ENCODE measurements at places on chromosomes 7 and 10.

DNA sequence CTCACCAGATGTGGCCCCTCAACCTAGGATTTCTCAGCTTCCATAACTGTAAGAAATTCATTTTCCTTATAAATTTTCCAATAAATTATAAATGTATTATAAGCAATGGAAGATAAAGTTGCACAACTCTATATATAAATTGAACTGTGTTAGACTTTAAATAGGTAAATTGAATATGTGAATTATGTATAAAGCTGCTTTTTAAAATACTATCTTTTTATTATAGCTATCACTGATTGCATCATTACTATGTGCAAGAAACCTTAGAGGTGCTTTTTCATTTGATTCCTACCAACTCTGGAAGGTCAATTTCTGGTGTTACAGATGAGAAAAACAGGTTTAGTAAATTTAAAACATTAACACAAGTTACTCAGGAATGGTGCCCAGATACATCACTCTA, 8.4 kb downstream of the MTERF1 start:
- DNase-seq: no peak

DNA sequence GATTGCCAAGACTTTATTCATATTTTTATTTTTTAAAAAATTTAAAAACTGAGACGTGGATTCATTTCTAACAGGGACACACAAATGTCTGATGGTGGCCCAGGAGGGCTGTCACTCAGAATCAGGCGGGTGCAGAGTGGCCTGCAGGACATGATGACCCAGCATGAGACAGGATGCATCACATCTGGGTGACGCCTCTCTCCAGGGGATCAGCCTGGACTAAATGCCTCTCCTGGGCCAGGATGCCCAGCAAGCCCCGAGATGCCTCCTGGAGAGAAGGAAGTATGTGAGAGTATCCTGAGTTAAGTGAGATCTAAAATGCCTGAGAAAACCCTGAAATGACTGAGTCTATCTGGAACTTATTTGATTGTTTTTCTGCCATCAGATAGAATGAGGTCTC, 16.9 kb upstream of the MTURN start:
- DNase-seq: no peak

DNA sequence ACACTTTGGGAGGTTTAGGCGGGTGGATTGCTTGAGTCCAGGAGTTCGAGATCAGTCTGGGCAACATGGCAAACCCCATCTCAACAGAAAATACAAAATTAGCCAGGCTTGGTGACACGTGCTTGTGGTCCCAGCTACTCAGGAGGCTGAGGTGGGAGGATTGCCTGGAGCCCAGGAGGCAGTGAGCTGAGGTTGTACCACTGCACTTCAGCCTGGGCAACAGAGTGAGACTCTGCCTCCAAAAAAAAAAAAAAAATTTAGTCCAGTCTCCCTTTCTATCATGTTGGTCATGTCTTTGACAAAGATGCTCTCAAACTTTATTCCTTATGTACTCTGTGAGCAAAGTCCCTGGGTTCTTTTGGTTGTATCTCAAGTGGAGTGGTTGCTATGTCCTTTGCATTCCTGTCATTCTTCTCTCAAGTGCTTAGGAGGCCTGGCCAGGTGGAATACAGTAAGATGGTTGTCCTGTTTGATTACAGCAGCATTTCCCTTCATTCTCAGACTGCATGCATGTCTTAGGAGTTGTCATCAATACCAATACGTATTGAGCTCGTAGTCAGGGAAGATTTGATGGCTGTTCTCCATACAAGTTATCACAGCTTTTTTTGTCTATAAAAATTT, 85.7 kb downstream of the MMRN2 start:
- DNase-seq: no peak

GRCh38 chr7:91194841-91195240, 69.4 kb upstream of the FZD1 start:
- peak; percentile 47 for DNase-seq

- DNase-seq: no peak
Measured at GRCh38 chr7:134343136-134343535, 26.4 kb upstream of the SLC35B4 start.

GRCh38 chr7:125670926-125671572, 741.4 kb upstream of the POT1 start:
- no peak for DNase-seq

DNA sequence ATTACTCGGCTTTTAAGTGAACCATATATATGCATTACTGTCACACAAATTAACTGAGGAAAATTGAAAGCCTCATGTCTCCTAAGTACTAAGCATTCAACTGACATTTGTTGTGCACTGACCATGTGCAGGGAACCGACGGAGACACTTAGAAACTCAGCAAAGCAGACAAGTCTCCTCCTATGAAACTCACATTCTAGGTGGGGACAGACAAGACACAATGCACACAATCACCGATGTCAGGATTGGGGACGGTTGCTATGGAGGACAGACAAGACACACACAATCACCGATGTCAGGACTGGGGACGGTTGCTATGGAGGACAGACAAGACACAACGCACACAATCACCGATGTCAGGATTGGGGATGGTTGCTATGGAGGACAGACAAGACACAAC, 134.0 kb downstream of the PTPRN2 start:
- no peak for DNase-seq

DNA sequence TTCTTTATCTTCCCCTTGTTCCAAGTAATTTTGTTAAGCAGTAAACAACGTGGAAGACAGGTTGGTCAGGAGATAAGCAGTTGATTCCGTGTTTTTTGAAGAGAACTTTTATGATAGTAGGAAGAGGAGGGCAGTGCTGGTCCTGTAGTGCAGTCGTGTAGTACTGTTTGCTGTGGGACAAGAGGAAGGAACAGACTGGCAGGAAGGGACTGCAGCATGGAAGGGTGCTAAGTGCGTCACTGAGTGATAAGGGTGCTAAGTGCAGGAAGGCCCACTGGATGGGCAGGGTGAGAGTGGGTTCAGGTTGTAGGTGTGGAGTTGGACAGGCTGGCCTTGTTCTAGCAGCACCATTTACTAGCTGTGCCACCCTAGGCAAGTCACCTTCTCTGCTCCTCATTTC, 125.0 kb downstream of the SDK1 start:
- DNase-seq: no peak

- DNase-seq: peak; percentile 45
Measured at GRCh38 chr10:14185316-14186045, 145.2 kb downstream of the FRMD4A start.

DNA sequence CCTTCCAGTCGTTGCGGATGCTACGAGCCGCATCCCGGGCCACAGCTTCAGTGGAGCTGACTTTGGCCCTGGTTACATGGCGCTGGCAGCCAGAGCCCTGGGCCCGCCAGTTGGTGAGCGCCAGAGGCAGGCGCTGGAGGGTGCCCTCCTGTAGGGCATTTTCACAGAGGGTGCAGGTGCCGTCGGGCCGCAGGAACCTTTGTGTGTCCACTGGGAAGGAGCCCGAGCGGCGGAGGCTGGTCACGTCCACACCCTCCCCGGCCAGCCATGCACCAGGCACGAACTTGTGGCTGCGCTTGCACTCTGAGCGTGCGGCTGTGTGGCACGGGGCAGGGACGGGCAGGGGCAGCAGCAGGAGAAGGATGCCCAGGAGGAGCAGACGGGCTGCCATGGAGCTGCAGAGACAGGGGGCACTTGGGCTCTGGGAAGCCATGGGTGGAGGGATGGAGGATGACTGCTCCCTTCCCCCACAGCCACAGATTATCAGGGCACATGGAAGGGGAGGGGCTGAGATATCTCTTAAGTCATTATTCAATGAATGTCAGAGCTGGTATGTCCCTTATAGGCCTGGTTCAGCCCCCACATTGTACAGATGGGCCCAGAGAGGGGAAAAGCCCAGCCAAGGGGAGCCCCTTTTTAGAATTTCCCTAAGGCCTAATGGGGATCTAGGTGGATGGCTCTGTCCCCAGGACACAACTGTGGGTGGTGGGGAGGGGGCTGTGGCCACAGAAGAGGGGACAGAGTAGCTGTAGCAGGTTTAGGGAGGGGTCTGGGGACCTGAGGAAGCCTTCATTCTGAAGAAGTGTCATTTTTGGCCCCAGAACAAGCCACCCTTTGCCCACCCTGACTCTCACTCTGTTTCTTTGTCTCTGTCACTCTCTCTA, 1.8 kb downstream of the PRF1 start:
- DNase-seq: no peak

- no peak for DNase-seq
Measured at GRCh38 chr7:100612730-100613390, 520 bp downstream of the MOSPD3 start.

DNA sequence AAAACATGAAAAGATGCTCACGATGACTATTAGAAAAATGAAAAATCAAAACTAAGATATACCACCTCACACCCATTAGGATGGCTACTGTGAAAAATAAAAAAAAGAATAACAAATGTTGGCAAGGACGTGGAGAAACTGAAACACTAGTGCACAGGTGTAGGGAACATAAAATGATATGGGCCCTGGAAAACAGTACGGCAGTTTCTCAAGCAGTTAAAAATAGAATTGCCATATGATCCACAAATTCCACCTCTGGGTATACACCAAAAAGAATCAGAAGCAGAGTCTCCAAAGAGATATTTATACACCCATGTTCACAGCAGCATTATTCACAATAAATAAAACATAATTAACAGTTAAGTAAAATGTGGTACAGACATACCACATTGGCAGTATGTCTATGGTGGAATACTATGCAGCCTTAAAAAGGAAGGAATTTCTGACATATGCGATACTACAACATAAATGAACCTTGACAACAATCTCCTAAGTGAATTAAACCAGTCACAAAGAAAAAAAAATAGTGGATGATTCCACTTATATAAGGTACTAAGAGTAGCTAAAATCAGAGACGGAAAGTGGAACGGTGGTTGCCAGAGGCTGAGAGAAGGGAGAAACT, 69.7 kb downstream of the KMT2C start:
- no peak for DNase-seq

DNA sequence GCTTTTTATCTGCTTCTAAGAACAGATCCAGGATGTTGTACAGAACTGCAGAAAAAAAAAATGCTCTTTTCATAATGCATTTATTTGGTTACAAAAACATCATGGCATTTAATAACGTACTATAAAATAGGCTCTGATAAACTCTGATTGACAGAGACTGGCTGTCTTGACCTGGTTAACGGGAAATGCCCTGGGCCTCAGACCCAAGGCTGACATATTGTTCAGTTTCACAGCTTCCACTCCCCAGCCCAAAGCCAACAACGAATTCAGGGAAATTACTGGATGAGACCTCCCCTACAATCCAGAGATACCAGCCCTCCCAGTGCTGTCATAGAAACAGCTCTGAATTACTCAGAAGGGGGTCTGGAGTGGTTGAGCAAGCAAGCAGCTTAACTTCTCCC, 260.1 kb downstream of the CREB5 start:
- DNase-seq: no peak

DNA sequence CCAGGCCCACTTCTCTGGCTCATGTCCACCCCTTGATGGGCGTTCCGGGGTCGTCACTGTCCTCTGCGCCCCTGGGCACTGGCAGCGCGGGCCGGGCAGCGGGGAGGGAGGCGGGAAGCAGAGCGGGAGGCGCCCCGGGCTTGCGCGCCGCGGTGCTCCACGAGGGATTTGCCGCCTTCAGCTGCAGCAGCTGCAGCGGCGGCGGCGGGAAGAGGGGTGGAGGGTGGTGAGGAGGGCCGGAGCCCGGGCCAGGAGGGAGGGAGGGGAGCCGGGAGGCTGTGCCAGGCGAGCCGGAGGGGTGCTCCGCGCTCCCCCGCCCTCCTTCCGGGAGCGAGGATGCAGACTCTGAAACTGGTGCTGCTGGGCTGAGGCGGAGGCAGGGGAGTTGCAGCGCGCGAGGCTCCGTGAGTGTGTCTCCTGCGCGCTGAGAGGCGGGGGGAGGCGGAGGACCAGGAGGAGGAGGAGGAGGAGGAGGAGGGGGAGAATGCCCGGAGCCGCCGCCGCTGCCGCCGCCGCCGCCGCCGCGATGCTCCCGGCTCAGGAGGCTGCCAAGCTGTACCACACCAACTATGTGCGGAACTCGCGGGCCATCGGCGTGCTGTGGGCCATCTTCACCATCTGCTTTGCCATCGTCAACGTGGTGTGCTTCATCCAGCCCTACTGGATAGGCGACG, at the start of gene LHFPL3:
Gene LHFPL3 (plus strand): TSS at position 308 of the 674 bp plus-strand sequence.
- no peak for DNase-seq

DNA sequence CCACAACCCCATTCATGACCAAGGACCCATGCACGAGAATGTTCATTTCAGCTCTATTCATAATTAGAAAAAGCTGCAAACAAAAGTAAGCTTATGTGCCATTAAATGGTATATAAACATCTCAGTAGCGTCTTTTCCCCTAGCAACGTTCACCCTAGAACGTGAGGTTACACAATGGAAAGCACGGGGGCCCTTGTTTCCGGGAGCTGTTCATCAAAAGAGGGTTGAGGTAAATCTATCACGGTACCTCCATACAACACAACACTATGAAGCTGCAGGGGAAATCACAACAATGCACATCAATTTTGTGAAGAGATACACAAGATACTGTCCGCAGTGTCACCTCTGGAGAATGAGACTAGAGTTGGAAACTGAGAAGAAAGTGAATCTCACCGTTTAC, 80.9 kb upstream of the DDC start:
- DNase-seq: no peak

- DNase-seq: no peak
Measured at GRCh38 chr10:4361581-4361980, 464.4 kb upstream of the AKR1E2 start.

- no peak for DNase-seq
Measured at GRCh38 chr10:26457088-26457487, 18.9 kb downstream of the APBB1IP start.

DNA sequence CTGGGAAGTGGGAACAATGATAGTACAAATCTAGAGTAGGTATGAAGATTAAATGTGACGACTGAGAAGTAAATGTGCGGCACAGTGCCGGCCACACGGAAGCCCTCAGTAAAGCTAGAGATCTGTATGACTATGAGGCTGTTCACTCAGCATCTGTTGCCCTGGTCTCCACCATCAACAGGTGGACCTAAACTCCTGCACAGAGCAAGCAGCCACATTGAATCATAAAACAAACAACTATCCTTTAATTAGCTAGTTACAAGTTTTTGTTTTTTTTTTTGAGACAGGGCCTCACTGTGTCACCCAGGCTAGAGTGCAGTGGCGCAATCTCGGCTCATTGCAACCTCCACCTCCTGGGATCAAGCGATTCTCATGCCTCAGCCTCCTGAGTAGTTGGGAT, 16.6 kb downstream of the RBP4 start:
- DNase-seq: no peak

- no peak for DNase-seq
Measured at GRCh38 chr7:37686556-37687345, 3.2 kb downstream of the GPR141 start.

GRCh38 chr10:102718220-102718619, 3.8 kb downstream of the SFXN2 start:
- no peak for DNase-seq

GRCh38 chr10:33274096-33274785, 60.2 kb downstream of the NRP1 start:
- no peak for DNase-seq

Measured in fibroblast of skin of left quadriceps (primary cell).